ENCODE measurements at places on chromosomes 1 and 21.

GRCh38 chr1:232793944-232794343 lies 11.3 kb upstream of the MAP10 start:
- DNase-seq = peak; percentile 20

GRCh38 chr1:39788758-39789570 lies at the start of gene BMP8B:
BMP8B (minus strand) TSS chr1:39788865; CDS start chr1:39788485, 380 bp downstream.
- DNase-seq = no peak

DNA sequence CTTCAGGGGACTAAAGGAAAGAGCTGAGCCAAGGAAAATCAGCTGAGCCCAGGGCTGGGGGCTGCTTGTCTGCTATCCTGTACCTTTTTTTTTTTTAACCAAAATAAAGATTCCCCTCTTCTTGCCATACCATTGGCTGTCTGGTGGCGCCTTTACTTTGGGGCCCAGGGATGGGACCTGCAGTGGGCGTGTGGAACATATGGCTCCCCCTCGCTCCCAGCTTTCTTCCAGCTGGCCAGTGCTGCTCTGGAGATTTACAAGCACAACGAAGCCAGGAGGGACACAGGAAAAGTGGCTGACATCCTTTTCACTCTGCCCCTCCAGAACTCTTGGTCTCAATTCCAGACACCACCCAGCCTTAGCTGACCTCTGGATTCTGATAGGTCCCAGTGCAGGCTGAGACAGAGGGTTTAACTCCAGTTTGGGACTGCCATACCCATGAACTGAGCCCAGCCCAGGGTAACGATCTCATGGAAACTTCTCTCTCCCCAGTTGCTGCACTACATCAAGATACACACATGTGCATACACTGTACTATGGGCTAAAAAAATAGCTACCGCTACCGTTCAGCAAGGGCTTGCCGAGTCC lies 5.4 kb upstream of the SFN start:
- DNase-seq = no peak

GRCh38 chr1:200867018-200867811 lies 5.6 kb upstream of the GPR25 start:
- no peak for DNase-seq

DNA sequence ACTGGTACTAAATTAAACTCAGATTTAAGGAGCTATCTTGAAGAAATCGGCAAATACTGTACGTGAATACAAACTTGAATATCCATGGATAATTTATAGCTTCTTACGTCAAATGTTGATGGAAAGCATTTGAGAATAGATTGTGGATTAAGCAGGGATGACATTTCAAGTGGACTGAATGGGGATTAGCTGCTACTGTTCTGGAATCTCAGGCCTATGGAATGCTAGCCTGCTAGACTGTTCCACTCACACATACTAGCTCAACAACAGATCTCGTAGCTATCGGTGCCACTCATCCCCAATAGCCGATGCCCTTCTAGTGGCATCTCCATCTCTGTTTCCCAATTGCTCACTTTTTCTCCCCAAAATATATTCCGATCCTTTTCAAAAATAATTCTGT lies 62.0 kb upstream of the USP25 start:
- no peak for DNase-seq

GRCh38 chr1:34518146-34518699 lies 236.6 kb upstream of the GJB5 start:
- DNase-seq = no peak

DNA sequence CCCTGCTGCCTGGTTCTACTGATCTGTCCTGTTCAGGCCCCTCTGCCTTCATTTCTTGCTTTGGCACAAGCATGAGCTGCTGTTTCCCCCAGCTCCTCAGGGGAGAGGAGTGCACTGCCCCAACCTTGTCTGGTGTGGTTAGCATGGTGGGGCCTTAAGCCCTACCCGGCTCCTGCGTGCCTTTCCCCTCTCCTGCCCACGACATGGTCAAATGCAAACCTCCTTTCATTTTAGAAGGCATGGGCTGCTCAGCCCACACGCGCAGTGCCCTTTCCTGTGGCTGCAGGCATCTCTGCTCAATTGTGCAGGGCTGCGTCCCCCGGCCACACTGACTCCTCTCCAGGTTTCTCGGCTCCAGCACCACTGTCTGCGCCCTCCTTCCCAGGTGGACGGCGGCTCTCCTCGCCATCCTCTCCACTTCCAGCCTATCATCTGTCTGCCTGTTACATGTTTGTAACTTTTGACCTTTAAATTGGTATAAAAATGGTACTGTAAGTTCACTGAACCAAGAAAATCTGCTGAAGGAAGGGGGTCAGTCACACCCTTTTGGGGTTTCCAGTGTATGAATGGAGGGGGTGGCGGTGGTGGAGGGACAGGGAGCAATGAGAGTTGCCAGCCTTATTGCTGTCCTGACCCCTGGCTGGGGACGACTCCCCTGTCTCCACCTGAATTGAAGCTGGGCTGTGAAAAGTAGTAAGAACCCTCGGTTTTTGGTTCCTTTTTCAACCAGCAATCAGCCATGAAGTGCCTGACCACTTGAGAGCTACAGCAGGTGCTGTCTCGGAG lies 5.1 kb downstream of the PDE9A start:
- DNase-seq = no peak

DNA sequence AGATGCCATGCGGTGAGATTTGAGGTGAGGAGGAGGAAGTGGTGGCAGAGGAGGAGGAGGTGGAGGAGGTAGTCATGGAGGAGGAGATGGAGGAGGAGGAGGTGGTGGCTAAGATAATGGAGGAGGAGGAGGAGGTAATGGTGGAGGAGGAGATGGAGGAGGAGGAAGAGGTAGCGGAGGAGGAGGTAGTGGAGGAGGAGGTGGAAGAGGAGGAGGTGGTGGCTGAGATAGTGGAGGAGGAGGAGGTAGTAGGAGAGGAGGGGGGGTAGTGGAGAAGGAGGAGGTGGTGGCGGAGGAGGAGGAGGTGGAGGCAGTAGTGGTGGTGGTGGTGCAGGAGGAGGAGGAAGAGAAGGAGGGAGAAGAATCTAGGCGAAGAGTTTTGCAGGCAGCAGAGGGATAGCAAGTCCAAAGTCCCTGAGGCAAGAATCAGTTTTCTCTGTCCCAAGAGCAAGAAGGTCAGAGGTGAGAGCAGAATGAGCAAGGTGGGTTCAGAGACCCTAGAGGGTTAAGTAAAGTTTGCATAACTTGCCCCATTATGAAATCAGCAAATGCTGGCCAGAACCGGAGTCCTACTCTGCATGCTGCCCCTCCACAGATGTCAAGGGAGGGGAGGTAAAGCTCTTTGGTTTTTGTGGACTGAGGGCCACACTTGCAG lies 38.9 kb upstream of the GNPAT start:
- DNase-seq = no peak

DNA sequence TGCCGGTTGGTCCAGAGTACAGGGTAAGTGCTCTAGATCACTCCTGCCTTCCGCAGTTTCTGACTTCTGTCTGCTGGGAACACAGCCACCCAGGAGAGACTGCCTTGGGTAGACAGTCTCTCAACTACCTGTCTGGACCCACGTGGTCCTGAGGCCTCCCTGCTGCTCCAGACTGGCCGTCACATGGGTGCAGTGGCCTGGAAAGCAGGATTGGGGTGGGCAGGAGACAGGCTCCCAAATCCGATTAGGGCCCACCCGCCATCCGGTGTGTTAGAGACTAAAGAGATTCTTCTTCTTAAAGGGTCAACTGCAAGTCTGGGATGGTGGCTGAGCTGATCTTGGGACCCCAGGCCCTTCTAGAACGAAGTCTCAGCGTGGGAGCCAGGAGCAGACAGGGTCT lies 105.5 kb downstream of the EBNA1BP2 start:
- no peak for DNase-seq

- no peak for DNase-seq
Observed at GRCh38 chr1:80023358-80023757, 1016.8 kb upstream of the ADGRL4 start.

DNA sequence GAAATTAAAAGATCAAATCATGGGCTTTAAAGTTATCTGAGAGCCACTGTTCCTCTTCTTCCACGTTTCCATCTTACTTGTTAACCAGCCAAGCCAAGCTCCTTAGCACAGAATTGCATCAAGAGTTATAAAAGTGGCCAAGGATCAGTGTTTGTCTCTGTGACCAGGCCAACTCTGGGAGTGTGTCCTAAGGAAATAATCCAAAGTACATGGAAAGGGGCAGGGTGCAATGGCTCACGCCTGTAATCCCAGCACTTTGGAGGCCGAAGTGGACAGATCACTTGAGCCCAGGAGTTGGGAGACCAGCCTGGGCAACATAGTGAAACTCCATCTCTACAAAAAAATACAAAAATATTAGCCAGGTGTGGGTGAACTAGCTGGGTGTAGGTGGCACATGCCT lies 10.0 kb upstream of the MPZL1 start:
- no peak for DNase-seq

All from urothelium cell line (cell line).